ENCODE measurements at places on chromosomes 7 and 10.

- no peak for DNase-seq
Observed at GRCh38 chr10:1362589-1363445, 306.6 kb downstream of the WDR37 start.

DNA sequence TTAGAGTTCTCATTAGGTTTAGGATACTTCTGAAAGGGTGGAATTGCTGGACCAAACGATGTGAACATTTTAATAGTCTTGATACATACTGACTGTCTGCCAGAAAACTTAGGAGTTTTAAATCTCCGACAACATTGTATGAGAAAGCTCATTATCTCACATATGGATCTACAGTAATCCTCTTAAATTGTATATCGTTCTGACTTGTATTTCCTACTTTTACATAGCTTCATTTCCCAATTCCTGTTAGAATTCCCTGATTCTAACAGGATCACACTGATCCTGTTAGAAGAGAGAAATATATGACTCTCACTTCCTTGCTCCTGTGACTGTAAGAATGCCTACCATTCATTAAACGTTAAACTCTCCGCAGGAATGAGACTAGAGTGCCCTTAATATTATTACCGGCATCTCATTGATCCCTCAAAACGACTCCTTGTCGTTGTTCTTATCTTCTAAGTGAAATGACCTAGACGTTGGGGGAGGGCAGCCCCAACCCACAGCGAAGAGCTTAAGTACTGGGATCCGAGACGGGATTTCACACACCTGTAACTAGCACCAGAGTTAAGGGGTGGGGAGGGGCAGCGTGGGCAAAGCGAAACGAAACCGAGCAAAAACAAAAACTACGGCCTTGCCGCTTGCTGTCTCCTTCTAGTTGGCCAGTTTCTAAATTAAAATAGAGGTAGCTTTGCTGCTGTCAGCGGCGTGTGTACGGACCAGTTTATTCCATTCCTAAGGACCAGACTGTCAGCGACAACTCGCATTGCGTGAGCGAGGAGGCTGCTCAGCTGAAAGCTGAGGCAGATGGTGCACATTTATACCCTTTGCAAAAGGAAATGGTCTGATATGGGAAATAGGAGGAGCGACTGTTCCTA, 678 bp upstream of the TMEM106B start:
- DNase-seq, result peak; percentile 57

- no peak for DNase-seq
Observed at GRCh38 chr10:132102717-132103110, 37.0 kb downstream of the JAKMIP3 start.

DNA sequence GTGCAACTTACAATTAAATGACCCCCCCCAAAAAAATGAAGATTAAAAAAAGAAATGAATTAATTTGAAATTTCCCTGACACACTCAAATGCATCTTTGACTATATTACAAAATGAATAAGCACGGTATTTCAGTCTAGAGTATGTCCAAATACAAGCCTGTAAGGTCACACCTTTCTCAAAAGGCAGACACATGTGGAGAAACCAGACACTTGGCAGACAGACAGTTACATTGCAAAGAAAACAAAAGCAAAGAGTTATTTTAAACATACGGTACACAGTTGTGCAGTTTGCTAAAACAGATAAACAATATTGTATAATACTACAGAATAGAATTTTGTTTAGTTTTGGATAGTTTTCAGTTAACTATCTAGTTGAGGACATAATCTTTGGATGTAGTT, 153.0 kb downstream of the ATE1 start:
- DNase-seq, result no peak

DNA sequence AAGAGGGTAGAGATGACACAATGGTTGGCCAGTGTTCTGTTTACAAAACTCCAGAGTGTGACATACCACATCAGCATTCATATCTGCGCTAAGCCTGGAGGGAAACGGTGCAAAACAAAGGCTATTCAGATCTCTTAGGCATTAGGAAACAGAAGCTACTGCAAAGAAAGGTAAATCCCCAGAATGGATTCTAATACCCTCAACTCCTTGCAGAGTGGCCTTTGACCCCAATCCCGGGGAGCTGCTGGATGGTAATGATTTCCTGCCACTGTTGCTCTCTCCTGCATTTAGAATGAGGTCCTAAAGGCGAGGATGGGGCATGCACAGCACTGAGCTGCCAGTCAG, 65.2 kb downstream of the AOAH start:
- DNase-seq, result no peak

DNA sequence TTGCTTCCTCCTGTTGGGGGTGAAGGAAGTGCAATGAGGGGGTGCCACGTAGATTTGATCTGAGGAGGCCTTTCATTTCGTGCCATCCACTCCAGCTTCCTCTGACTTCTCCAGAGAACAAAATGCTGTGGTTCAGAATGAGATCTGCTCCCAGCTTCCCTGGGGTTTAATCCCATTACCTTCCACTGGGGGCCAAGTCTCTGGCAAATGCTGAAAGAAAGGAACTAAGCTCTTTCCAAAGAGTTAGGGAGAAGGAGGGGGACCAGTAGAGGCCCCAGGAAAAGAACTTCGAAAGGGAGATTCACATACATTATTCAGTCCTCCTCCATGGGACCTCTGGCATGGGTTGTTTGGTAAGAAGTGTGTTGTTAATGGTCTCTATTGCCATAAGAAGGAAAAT, 727.0 kb downstream of the TYW1 start:
- DNase-seq, result no peak

All from NCI-H524 (cell line).